T-helper 17 cell (primary cell): ENCODE measurements at places on chromosomes 12 and 14. TPM values are rescaled to one million over a fixed set of nuclear protein-coding genes. Genes with fewer than 3 reads are reported as not detected.

AQP6 gene
- total RNA-seq: not detected

C12orf54 gene
- not detected for total RNA-seq

POTEG gene
- not detected for total RNA-seq

CIROP gene
- not detected for total RNA-seq

DNA sequence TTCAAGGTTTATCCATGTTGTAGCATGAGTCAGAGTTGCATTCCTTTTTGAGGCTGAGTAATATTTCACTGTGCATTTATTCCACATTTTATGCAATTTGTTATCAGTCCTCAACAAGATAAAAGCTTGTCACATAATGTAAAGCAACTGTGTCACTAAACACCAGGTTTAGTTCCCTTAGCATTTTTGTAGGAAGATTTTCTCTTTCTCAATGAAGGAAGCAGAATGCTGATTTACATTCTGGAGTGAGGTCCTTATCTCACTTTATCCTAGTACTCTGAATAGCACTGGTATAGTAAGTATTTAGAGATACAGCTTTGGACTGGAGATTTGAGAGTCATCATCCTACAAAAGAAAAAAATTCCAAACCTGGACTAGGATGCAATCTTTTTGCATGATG is 9.8 kb upstream of the EXD2 start:
- H3K4me1 ChIP-seq: no peaks in the 10 kb centered on the region
- no peak for DNase-seq
- no peaks in the 10 kb centered on the region for H3K36me3 ChIP-seq
- H3K4me3 ChIP-seq: no peak overlapping the region
- no peak overlapping the region for H3K27ac ChIP-seq

- H3K27ac ChIP-seq: no peak overlapping the region
- no peak for DNase-seq
- H3K27me3 ChIP-seq: peaks cover 23% of the 10 kb centered on the region
- H3K4me3 ChIP-seq: no peak overlapping the region
- peaks cover 5% of the 10 kb centered on the region for H3K36me3 ChIP-seq
These were observed 8.2 kb upstream of the PAWR start for GRCh38 chr12:79698966-79699365.

GRCh38 chr12:4763549-4763948 is 43.3 kb downstream of the GALNT8 start:
- no peak overlapping the region for H3K27ac ChIP-seq
- H3K36me3 ChIP-seq: peaks cover 5% of the 10 kb centered on the region
- no peak for DNase-seq
- peaks cover 26% of the 10 kb centered on the region for H3K27me3 ChIP-seq
- H3K4me1 ChIP-seq: no peaks in the 10 kb centered on the region

DNA sequence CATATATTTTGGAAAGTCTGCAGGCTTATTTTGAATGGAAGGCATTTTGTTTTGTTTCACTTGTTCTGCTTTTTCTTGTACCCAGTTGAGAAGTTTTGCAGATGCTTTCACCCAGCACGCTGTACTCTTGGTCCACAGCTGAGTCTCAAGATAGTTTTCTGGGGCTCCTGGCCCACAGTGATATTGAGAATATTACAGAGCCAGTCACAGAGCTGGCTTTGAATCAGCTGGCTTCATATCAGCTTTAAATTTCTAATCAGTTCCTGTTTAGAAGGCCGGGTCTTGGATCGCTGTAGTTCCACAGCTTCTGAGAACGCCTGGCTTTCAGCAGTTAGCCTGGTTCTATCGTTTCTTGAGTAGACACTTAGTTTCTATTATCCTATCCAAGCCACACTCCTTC is 32.5 kb upstream of the PARP11 start:
- H3K36me3 ChIP-seq: no peaks in the 10 kb centered on the region
- no peak for DNase-seq
- no peaks in the 10 kb centered on the region for H3K27me3 ChIP-seq
- H3K27ac ChIP-seq: peak overlapping the region; percentile 89
